ELR (cell line): ENCODE measurements at places on chromosomes 7 and 10.

GRCh38 chr10:81894616-81895015 is 19.6 kb downstream of the NRG3 start:
- DNase-seq: no peak

- no peak for DNase-seq
These were observed 1.8 kb upstream of the KCP start for GRCh38 chr7:128912281-128912680.

GRCh38 chr10:120336911-120337540 is 120.0 kb upstream of the PLPP4 start:
- DNase-seq: peak; percentile 50

DNA sequence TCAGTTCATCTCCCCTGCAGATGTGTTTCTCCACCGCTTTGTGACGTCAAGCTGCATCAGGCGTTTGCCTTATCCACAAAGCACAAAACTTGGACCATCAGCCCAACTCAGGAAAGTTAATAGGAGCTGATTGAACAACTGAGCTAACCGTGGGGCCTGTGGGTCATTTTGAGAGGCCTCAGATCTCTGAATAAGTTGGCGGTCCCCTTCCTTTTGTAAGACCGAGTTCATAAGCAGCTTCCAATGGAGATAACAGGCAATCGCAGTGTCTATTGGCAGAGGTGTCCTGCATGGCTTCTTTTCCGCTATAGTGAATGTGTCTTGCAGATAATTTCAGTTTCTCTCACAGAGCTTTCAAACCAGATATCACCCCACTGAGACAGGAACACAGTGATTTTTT is 154.0 kb downstream of the SORCS1 start:
- DNase-seq: no peak
